ENCODE measurements at places on chromosomes 3 and 15.

GRCh38 chr3:197458179-197458707, 97.5 kb downstream of the BDH1 start:
- DNase-seq = no peak

DNA sequence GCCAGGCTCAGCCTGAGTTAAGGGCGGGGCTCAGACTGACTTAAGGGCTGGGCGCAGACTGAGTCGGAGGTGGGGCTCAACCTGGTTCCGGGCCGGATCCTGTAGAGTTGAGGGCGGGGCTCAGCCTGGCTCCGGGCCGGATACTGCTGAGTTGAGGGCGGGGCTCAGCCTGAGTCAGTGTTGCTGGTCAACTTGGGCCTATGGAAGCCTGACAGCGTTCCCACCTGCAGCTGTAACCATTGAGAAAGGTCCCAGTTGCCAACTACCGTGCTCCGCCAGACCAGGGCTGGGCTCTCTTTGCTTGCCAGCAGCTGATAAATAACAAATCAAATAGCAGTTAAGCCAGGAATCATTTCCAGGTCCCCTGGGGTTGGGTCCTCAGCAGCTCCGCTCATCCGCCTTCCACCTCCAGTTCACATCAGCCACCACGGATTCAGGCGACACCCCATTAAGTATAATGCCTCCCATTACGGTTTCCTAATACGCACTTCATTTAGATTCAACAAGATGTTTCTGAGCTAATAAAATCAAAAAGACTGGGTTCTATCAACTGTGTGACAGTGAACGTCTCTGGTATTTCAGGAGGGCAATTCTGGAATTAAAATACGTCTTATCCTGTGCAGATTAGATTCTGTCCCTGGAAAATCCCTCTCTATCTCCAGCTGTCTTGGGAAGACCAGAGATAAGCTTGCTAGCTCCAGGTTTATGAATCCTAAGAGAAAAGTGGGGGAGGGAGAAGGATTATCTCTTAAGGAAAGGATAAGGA, 7.3 kb downstream of the GRIP2 start:
- no peak for DNase-seq

- no peak for DNase-seq
These were observed 2.2 kb downstream of the RPL4 start for GRCh38 chr15:66502491-66502890.

DNA sequence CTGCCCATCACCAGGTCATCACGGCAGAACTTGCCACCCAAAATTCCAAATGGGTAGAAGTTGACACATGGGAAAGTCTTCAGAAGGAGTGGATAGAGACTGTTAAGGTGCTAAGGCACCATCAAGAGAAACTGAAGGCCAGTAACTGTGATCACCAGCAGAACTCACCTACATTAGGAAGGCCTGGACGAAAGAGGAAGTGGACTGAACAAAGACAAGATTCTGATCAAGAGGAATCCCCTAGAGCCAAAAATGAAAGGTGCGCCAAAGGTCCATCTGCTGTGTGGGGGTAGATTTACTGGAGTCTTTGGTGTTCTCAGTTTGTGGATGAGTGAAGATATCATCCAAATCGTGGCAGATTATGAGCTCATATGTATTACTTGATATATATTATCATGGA, 46.3 kb upstream of the P3H2 start:
- no peak for DNase-seq

DNA sequence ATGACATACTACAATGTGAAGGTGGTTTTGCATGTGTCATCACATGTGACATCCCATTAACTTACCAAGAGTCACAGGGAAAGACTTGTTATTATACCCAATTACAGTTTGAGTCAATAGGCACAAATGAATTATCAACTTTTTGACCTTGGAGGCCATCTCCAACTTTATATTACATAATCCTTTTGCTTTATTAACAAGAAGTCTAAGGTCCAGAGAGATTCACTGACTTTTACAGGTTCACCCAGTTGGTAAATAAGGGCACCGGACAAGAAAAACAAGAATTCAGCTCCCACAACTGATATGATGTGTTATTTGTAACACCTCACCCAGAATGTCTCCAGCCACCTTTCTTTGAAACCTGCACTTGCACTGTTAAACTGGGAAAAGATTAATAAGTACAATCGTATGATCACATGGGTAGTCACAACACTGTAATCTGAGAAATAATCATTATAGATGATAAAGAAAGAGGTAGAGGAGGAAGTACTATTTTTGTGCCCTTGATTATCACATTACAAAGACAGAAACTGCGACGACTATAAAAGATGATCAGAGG, 928.9 kb downstream of the FHIT start:
- DNase-seq = no peak

GRCh38 chr3:151599103-151599672, 134.5 kb upstream of the AADACL2 start:
- no peak for DNase-seq

DNA sequence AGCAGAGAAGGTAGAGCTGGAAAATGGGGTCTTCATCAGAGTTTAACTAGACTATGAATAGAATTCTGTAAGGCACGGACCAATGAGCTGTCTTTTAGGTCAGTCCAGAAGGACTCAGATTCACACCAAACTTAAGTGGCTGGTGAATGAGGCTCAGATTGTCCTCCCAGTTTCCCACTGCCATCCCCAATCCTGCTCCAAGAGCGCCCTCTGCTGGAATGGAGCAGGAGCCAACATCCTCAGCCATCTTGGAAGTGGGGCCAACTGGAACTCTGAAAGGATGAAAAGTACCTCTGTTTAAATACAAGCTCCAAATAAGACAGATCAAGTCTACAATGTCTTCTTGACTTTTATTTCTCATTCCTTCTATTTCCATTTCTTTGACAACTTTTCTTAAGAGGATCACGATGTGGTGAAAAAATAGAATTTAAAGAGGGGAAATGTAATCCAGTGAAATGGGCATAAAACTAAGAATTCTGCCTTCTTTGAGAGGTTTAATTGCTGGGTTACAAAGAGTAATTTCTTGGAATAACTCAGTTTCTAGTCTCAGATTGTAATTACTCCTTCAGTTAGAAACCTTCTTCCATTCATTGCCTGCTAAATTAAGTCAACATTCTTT, 217.1 kb upstream of the TPRG1 start:
- DNase-seq = peak; percentile 77

DNA sequence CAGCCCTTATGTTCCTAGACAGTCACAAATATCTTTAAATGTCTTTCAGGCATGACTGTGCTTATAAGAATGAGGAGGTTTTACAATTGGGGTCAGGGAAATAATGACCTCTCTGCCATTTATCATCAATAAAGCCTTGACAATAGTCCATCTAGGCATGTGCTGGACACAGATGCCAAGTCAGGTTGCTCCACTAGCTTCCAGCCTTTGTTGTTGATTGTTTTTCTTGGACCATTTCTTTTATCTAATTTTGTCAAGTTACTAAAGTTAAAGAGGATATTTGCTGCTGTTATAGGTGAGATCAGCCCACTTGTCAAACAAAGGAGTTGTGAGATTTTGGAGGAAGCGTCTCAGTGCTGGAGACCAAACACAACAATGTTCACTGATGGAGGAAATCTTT, 628.0 kb downstream of the ROBO2 start:
- DNase-seq = no peak
